ENCODE measurements at places on chromosomes 2 and 18. TPM values are rescaled to one million over a fixed set of nuclear protein-coding genes. Genes with fewer than 3 reads are reported as not detected.

The MPPE1 gene
- total RNA-seq = 29.0 TPM

The TLK1 gene
- 6.5 TPM for total RNA-seq

The PID1 gene
- 32.3 TPM for total RNA-seq

The ANKZF1 gene
- 30.1 TPM for total RNA-seq

DNA sequence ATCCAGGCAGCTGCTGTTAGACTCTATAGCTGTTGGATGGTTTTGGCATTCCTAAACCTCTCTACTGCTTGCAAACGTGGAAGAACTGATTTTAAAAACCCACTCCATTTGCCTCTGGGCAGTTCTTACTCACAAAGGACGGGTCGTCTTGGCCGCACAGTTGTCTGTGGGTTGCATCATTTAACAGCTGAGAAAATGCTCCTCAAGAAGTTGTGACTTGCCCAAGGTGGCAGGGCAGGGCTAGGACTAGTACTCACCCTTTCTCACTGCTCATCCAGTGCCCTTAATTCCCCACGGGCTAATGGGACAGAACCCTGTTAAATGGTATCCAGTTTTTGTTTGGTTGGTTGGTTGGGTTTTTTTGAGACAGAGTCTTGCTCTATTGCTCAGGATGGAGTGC lies 997 bp upstream of the DRC1 start:
- DNase-seq = peak; percentile 21

- DNase-seq = peak; percentile 74
Observed at GRCh38 chr2:33441235-33441810, 35.1 kb upstream of the RASGRP3 start.

DNA sequence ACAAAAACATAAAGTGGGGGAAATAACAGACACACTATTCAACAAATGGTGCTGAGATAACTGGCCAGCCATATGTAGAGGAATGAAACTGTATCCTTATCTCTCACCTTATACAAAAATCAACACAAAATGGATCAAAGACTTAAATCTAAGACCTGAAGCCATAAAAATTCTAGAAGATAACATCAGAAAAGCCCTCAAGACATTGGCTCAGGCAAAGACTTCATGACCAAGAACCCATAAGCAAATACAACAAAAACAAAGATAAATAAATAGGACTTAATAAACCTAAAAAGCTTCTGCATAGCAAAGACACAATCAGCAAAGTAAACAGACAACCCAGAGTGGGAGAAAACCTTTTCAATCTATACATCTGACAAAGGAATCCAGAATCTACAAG lies 278.9 kb downstream of the PIK3C3 start:
- DNase-seq = no peak

DNA sequence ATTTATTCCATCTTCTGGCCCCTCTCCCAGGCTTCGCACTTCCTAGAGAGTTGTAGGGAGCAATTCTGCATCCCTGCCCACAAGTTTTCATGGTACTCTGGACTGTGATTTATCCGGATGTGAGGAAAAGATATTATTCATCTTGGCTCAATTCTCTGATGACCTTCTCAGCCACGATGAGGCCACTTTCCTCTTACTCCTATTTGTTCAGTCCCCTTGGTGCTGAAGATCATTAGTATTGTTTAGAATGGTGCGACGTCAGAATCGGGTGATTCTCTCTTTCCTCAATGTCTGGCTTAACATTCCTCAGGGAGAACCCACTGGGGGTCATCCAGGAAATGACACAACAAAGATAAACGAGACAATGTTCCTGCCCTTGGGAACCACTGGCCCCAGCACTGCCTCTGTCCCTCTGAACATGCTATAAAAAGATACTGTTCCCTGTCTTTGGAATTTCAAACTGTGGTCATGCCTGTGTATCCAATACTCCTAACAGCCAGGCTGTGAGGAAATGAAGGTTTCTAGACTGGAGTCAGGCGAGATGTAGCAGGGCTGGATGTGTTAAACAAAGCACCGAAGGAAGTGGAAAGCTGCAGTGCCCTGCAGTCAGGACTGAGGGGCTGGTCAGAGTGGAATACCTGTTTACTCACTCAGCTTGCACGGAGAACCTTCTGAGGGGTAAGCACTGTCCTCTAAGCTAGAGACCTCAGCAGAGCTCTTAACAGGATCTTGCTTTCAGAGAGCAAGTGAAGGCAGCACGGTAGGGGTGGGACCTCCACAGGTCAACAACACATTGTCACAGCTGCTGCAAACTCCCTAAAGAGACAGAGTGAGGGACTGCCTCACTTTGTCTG lies 12.9 kb upstream of the GLI2 start:
- DNase-seq = peak; percentile 35
